Gastrocnemius medialis (tissue), 4 donors: ENCODE measurements at places on chromosomes 7 and 10.

DNA sequence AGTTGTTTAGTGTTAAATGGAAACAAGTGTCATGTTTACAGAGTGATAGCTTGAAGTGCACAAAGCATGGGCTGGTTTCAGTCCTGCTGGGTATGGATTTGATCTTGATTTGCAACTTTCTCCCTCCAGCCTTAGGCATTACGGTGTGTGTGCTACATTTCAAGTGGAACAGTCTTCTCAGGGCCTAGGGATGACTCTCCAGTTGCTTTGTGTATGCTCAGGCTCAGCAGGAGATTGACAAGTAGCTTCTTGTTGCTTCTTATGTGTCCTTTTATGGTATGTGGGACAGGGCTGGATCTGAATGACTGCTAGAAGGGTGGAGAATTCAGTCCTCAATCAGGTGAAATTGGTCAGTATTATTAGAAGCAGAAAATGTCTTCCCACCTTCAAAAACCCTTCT lies 51.3 kb upstream of the PLEKHA1 start:
- DNase-seq = no peak

- no peak for DNase-seq
Observed at GRCh38 chr10:120429395-120429794, 27.6 kb upstream of the PLPP4 start.

DNA sequence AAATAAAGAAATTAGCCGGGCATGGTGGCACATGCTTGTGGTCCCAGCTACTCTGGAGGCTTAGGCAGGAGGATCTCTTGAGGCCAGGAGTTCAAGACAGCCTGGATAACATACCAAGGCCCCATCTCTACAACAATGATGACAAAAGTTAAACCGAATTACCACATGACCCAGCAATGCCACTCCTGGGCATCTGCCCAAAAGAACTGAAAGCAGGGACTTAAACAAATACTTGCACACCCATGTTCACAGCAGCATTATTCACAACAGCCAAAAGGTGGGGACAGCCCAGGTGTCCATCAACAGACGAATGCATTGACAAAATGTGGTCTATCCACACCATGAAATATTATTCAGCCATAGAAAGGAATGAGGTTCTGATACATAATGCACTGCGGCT lies 83.9 kb downstream of the HIP1 start:
- no peak for DNase-seq

GRCh38 chr7:128931190-128931798 lies 6.4 kb upstream of the IRF5 start:
- DNase-seq = peak; percentile 4

GRCh38 chr7:116706668-116707126 lies 34.7 kb downstream of the MET start:
- DNase-seq = peak; percentile 52

- no peak for DNase-seq
Observed at GRCh38 chr10:44201656-44202055, 183.2 kb downstream of the CXCL12 start.

DNA sequence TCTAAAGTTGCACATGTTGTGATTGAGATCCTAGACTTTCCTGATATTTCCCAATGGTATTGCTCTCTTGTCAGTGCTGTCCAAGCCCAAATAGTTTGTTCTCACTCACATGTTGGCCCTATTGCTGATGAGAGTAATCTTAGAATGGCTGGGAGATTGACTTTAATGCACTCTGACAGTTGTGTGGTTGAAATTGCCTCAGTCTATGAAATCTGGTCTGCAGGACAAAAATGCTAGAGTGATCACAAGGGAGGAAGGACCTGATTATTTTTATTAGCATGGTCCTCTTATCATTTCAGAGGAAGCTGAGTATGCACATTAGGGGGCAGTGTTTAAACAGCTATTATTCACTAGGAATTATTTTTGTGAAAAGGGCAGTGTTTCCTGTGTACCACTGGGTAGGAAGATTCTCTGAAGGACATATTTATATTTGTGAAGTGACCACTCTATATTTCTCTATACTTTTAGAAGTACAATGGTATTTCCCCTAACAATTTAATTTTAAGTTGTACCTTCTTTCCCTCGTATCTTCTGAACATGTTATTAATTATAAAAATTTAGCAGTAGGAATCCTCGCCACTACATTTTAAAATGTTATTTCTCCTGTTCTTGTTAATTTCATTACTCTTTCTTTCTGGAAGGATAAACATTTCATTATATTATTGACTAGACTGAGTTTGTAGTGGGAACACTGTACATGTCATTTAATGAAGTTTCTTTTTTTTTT lies 64.4 kb downstream of the SUGCT start:
- DNase-seq = no peak

DNA sequence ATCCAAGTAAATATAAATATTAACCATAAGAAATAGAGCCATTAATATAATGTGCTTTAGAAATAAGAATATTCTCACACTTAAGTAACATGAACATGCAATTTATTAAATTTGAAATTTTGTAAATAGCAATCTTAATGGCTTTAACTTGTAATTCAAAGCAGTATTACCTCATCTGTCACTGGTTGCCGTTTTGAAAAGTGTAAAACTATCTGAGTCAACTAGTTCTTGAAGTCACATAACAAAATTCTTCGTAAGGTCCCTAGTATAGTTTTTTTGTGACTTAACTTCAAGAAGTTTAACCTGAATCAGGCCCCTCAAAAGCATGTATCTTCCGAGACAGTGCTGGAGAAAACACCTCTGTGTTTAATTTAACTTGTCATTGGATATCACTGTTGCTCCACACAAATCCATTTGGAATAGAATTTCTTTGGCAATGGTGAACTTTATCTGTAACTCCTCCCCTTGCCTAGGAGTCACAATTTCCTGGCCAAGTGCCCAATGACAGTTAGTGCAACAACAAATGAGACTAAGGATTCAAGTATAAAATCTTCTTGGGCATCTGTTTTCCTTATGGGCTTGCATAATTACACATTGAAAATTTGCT lies 47.1 kb downstream of the NT5C2 start:
- peak; percentile 86 for DNase-seq
